Keratinocyte (primary cell): ENCODE measurements at places on chromosomes 7 and 10. TPM values are rescaled to one million over a fixed set of nuclear protein-coding genes. Genes with fewer than 3 reads are reported as not detected.

Gene ERVW-1
- polyA plus RNA-seq, result not detected in 3 replicates

Gene GNAT3
- not detected in 3 replicates for polyA plus RNA-seq

Gene RBM20
- polyA plus RNA-seq, result 0.01 to 0.04 TPM (median 0.01 TPM) in 3 replicates

Gene CNTNAP2
- 0.66 to 2.2 TPM (median 1.4 TPM) in 3 replicates for polyA plus RNA-seq

Gene PLXNA4
- polyA plus RNA-seq, result under 0.01 to 0.09 TPM (median 0.01 TPM) in 3 replicates

Gene ZNF736
- 3.9 to 8.3 TPM (median 8.2 TPM) in 3 replicates for polyA plus RNA-seq

Gene CLDN4
- 7.2 to 14.8 TPM (median 13.7 TPM) in 3 replicates for polyA plus RNA-seq
